ENCODE measurements at places on chromosomes 1 and 21.

DNA sequence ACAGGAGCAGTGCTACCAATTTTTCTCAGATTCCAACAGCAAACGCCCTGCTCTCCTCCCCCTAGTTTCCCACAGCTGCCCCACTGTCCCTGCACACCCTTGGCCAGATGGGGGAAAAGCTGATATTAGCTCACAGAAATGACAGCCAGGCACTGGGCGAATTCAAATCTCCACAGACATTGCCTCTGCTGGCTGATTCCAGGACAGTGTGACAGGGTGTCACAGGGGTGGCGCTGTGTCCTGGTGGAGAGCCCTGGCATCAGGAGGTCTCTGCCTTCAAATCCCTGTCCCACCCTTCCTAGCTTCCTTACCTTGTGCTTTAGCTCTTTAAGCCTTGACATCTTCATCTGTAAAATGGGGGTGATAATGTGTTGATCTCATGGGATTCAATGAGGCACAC, 10.4 kb downstream of the OLIG1 start:
- DNase-seq = no peak

- peak; percentile 93 for DNase-seq
These were observed 280.4 kb downstream of the SETD4 start for GRCh38 chr21:35779690-35780570.

DNA sequence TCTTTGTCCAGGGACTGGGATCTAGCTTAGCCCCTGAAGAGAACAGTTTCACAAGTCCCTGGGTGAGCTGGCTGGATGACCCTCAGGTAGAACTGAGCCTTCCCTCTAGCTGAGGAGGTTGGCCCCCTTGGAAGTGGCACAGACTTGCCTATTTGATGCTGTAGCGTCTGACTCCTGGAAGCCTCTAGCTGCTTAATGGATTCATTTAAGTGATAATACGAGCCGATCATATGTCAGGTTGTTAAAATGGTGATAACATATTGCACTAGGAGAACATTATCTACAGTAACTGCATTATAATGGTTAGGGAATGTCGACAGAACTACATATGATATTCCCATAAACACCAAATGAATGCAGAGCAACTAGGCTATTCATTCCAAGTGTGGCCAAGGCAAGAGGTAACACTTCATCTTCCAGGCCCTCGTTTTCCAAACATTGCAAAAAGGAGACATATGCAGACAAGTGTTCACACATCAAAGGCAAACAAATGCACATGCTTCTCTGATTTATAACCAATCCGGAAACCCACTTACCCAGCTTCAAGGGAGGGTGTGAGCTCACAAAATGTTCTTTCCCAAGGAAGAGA, 340.1 kb upstream of the PLXNA2 start:
- DNase-seq = no peak

DNA sequence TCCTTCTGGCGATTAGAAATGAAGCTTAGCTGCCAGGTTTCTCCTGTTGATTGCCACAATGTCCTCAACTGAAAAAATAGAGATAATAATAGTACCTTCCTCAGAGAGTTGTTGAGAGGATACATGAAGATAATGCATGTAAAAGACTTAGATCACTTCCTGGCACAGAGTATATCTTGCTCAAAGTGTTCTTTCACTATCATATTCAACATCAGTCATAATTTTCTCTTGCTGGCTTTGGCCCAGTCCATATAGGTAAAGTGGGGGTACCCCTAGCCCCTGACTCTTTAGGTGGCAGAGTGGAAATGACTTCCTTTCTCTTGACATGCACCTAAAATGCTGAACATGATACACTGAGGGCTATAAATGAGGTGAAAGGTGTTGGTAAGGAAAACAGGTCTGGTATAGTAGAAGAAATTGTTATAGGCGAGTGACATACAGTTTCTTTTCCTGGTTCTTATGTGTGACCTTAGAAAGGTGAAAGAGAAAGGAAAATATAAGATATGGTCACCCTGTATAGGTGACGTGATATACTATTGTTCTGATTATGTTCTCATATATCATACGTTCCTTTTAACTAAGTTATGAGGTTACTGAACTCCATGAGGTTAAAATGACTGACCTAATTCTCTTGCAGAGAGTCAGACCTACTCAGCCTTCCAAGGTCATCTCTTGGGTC, 209.9 kb upstream of the DEPDC1 start:
- DNase-seq = no peak

DNA sequence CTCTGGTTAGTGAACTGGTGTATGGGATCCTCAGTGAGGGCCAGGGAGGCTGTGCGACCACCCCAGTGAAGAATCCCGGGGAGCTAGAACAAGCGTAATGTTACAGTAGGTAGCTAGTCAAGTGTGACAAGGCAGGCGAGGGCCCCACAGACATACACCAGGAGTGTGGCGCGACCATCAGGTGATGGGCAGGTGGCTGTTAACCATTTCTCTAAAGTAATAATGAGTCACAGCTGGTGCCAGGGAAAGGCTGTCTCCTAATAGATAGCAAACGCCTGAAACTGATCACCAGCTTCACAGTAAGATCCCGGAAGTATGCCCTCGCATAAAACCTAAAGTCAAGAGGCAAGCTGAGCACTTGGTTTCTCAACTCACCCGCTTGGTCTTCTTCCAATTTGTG, 40.5 kb upstream of the TARBP1 start:
- no peak for DNase-seq

DNA sequence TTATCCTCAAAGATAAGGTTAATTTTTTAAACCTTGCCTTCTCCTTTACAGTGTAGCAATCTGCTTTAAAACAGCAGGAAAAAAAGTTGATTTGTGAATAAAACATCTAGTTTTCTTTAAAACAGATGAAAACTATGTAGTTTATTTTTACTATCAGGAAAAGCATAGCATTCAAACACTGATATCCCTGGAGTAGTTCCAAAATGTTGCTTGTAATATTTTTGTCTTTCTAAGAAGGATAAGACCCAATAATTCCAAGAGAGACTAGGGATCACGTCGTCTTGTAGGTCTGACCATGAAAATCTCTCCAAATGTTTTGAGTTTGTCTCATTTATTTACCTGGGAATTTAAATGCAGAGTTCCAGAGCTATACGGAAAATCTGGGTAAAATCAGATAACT, 204.0 kb downstream of the NTNG1 start:
- DNase-seq = no peak

- peak; percentile 71 for DNase-seq
These were observed 32.2 kb upstream of the UBE2U start for GRCh38 chr1:64171246-64171645.

GRCh38 chr1:224753491-224753890, 137.4 kb downstream of the CNIH3 start:
- no peak for DNase-seq

- DNase-seq = no peak
These were observed 96.3 kb downstream of the ARHGEF10L start for GRCh38 chr1:17635811-17636210.

- peak; percentile 19 for DNase-seq
These were observed 126.5 kb downstream of the RHOU start for GRCh38 chr1:228861832-228862180.

GRCh38 chr1:32239790-32240139, 7.3 kb upstream of the FAM167B start:
- no peak for DNase-seq

DNA sequence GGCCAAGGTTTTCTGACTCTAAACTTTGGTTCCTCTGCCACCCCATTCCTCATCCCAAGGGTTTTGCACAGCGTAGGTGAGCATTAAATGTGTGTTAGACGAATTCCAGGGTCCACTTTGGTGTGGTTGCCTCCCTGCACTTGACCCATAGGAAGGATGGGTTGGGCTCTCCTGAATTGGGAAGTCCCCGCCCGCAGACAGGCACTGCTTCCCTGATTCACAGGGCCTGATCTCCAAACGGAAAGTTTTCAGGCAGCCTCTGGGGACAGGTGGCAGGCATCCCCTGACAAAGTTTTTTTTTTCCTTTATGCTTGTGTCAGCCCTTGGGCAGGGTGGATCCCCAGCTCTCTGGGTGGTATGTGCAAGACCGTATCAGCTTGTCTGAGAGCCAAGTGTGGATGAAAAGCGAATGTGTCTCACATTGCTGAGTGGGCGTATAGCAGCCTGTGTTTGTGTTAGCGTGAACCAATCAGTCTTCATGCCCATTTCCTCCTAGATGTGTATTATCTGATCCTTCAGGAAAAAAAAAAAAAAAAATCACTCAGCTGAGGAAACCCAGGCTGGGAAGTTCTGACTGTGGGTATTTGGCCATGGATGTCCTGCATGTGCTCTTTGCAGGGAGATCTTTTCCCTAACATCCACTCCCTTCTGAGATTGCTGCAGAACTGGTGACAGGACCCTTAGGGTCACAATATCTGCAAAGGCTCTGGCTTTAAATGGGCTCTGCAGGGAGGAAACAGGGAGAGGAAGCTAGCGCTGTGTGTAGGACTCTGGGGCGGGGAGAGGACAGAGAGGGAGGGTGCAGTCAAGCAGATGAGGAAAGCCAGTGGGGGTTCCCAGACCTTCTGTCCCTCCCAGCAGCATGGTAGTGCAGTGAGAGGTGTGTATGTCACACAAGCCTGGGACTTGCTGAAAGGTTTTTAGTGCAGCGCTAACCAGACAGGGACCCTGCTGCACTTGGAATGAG, 42.2 kb upstream of the TRABD2B start:
- peak; percentile 63 for DNase-seq

- DNase-seq = no peak
These were observed 17.4 kb upstream of the RNF223 start for GRCh38 chr1:1091344-1092148.

GRCh38 chr1:161817176-161817730, 51.1 kb downstream of the ATF6 start:
- DNase-seq = peak; percentile 40

DNA sequence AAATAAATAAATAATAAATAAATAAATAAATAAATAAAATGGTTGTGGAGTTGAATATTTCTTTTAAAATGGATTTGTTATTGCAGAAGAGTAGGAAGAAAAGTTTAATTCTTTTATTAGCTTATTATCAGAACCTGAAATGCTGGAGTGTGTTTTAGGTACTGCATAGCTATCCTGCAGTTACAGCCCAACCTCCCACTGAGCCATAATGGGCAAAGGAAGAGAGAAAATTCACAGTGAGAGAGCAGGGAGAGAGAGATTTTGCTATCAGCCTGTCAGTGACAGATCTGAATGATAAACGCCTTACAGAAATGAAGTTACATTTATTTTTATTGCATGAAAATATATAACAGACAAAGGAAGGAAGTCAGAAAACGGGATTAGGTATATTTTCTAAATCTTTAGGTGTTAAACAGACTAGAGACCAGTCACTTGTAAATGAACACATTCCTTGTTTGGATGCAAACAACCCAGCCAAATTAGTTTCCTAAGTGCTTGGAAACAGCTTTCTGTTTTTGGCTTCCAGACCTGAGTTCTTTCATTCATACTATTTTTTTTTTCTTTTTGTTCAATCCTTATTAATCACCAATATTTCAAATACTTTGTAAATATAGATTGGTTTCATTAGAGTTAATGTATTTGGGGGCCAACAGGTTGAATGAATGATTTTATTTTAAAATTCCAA, 425.3 kb downstream of the USP25 start:
- DNase-seq = no peak

- peak; percentile 8 for DNase-seq
These were observed 28.2 kb upstream of the HRNR start for GRCh38 chr1:152252157-152252556.

- DNase-seq = peak; percentile 4
These were observed 14.7 kb upstream of the CHIA start for GRCh38 chr1:111275780-111276433.

- DNase-seq = peak; percentile 81
These were observed 5.5 kb downstream of the TLR5 start for GRCh38 chr1:223137455-223138085.

DNA sequence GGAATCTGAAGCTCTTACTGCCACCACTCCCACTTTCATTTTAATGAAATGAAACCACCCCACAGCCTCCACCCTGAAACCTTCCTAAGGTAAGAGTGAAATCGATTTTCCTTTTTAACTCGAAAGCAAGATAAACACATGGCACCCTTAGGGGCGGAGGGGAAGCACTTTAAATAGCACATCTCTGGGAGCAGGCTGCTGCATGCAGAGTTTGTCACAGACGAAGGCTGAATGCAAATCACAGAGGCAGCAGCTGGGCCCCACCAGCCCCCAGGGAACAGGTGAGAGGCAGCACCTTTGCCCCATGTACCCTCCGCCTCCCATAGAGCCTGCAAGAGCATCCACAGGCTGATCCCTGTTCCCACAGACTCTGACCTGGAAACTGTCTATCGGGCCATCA, 60.0 kb upstream of the GRIK3 start:
- DNase-seq = no peak

- DNase-seq = peak; percentile 61
These were observed 71.8 kb downstream of the DUSP10 start for GRCh38 chr1:221670081-221670480.

GRCh38 chr21:16910435-16911165, 602.2 kb upstream of the CXADR start:
- peak; percentile 5 for DNase-seq

DNA sequence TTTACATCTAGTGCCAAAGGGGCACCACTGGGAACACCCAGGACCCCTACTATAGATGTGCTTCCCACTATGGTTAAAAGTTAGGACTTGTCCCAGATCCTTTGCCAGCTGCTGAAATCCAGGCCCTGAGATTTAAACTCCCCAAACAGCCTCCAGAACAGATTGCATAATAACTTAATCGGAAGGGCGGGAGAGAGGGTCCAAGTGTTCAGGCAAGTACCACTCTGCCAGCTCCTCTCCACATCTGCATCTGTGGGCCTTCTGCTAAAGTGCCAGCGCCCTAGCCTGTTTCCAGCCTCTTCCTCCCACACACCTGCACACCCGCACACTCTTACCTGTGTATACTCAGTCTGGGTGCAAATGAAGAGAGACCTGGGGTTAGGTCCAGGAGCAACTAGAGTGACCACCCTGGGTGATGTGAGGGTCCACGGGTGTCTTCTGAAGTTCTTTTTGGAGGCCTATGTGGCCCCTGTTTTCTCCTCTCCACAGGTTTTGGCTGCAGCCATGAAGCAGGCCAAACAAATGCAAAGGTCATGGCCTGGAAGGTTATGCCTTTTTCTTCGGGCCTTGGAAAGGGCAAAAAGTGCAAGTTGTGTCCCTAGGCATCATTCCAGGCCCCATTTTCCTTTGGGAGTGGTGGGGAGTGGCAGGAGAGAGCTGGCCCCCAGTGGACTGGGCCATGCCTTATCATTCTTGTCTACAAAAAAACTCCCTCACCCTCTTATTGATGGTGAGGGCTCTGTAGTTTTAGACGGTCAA, 29.3 kb downstream of the KIRREL1 start:
- DNase-seq = no peak

GRCh38 chr1:41683681-41684500, 199.4 kb upstream of the EDN2 start:
- DNase-seq = peak; percentile 60

DNA sequence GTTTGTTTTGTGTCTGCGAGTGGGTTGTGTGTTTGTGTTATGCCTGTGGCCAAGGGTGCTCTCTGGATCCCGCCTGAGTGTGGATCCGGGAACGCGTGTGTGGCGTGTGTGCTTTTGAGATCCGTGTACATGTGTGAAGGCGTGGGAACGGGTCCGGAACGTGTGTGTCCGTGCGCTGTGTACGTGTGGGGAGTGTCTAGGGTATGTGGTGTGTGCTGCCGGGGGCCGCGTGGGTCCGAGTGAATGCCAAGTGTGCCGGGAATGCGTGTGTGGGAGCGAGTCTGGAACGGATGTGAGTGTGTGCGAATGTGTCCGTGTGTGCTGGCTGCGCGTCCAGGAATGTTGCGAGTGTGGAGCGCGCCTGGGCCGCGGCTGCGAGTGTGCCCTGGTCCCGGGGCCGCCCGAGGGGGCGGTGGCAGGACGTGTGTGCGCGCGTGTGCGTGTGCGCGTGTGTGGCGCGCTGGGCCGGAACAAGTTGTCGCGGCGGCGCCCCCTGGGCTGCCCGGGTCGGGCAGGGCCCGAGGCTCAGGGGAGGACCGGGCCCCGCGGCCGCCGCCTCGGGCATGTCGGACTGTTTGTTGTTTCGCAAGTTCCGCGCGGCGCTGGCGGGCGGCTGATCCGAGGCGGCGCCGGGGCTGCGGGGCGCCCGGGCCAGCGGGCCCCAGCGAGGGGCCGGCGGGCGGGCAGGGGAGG, 953 bp downstream of the PTPRU start:
- no peak for DNase-seq

Measured in fibroblast of mammary gland (primary cell).